ENCODE measurements at places on chromosomes 4 and X.

DNA sequence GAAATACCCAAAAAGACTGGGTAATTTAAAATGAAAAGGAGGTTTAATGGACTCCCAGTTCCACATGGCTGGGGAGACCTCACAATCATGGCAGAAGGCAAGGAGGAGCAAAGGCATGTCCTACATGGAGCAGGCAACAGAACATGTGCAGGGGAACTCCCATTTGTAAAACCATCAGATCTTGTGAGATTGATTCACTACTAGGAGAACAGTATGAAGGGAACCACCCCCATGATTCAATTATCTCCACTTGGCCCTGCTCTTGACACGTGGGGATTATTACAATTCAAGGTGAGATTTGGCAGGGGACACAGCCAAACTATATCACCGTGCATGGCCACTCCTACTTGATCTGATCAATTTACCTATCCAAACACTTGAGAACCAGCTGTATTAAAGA lies 131.5 kb upstream of the LDB2 start:
- no peak for DNase-seq

GRCh38 chrX:69083361-69083760 lies 81.9 kb downstream of the PJA1 start:
- DNase-seq: no peak

DNA sequence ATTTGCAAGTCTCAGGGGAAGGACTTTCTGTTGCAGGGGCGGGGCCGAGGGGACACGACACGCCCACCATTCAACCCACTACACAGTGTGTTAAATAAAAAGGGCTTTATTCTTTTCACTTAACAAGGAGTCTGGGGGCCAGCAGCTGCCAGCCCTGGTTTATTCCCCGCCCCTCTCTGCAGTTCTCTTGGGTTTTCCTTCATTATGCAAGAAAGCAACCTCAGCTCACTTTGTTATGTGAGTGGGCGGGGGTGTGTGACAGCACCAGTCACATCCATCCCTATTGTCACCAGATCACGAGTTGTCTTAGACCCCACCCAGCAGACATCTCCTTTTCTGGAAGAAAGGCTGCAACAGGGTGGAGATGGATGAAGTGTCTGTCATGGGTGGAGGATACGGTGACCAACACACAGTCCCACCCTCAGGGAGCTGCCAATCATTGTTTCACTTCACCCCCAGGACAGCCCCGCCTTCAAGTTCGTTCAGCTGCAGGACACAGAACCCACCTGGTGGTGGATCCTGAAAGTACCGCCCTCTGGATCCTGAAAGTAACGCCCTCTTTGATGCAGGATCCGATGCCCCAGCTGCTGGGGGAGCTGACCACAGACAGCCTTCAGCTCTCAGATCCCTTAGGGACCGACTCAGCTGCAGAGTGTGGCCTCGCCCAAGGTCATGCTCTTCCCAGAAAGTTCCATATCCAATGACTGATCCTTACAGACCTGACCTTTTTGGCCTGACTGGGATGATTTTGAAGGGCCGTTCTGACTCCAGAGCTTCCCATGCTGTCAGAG lies 79.6 kb downstream of the SMIM20 start:
- no peak for DNase-seq

GRCh38 chr4:111697176-111697942 lies 447.9 kb upstream of the FAM241A start:
- no peak for DNase-seq

- DNase-seq: no peak
Measured at GRCh38 chr4:92789741-92790140, 486.0 kb downstream of the GRID2 start.

Data from small intestine (tissue), 16 donors.